Astrocyte (in vitro differentiated cells and primary cell): ENCODE measurements at places on chromosomes 5 and 9. TPM values are rescaled to one million over a fixed set of nuclear protein-coding genes. Genes with fewer than 3 reads are reported as not detected.

- DNase-seq: peak; percentile 24
Observed at GRCh38 chr5:75368391-75368790, 31.4 kb downstream of the HMGCR start.

- peak; percentile 42 for DNase-seq
Observed at GRCh38 chr9:96209407-96210271, 92.3 kb downstream of the HSD17B3 start.

DNA sequence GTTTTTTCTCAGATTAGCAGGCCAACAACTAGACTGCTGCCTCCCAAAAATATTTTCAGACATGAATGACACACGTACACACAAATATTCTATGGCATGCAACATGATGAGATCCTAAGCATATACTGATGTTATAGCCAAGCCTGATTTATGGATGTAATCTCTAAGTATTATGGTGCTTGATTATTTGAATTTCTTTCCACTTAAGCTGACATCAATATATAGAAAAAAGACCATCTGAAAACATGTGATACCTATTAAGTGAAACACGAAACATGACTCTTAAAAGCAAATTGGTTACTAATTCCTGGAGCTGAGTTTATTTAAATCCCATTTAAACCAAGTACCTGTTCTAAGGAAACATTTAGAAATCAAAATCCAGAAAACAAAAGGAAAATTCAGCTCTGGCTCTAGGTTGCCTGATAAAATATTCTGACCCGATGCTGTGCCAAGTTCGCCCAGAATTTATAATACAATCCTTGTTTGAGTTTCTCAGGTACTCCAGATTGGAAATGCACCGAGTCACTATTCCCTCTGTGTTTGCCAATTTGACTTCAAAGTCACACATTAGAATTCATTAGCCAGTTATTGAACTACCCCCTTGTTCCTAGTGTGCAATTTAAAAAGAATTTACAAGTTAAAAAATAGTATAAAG, 548.6 kb downstream of the CSNK1G3 start:
- DNase-seq: no peak

DNA sequence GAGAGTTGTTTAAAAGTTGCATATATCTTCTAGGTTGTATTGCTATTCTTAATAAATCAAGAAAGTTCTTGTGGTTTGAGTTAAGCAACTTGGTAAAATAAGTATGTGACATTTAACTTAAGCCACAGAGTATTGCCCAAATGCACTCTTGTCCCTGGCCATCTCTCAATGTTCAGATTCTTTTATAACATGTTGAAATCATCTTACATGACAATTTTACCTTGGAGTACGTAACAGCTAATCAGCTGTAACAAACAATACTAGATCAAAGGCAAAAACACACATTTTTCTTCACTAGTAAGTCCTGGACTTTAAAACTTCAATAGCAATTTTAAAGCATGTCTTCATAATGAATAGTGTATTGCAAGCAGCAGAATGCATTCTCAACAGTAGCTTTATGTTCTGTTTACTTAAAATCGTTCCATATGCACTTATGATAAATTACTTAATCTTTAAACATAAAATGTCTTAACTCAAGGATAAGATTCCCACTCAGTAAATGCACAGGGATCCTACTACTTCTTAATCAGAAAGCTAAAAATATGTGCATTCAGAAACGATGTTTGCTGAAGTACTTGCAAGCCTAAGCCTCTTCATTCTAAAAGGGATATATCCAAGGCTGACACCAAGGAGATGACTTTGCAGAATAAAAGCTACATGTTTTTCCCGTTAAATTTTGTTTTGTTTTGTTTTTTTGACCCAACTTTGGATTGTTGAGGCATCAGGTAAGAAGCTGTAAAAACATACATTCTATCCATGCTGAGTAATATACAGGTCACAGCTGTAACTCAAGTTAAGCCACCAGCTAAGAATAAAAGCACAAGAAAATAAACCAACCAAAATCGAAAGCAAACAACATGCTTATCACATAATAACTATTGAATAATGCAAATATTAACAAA, 86.1 kb upstream of the NFIB start:
- no peak for DNase-seq

GRCh38 chr5:134813827-134814226, 31.9 kb upstream of the C5orf24 start:
- no peak for DNase-seq

DNA sequence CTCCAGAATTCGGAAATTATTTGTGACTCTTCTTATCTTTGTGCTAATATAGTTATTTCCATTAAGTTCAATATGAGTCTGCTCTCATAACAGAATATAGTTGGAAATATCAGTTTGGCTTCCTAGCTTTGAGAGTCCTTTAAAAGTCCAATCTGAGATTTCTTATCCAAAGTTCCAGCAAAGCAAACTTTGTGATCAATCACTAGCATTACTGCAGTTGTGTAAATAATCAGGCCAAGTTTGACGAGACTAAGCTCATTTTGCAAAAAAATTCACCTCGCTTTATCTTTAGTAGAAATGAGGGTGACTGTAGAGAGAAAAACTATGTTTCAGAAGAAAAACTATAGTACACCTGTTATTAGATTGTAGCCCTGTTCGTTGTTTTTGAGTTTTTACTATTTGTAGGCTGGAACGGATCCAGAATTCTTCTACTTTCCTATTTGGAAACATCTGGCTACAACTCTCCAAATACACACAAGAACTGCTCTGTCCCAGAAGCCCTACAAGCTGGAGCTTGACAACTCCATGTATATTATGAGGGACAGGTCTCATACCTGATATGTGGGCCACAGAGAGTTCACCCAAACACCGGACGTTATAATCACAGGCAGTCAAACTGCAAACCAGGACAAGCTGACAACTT, 47.8 kb downstream of the RAPGEF1 start:
- no peak for DNase-seq

DNA sequence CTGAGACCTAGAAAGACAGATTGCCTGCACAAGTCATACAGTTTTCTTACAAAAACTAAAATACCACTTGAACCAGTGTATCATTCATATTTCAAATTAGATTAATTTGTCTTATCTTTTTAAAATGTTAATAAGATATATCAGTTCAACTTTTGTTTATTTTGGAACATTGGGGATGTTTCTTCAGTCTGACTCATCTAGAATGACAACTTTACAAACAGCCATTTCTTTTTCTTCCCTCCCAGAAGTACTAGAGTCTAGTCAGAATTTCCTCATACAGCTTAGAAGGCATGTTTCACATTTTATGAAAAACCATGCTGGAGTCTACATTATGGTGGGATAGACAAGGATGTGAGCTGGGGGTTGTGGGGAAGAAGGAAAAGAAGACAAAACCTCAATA, 262.5 kb downstream of the NFIB start:
- DNase-seq: peak; percentile 57

GRCh38 chr5:65832603-65833228, 93.7 kb upstream of the ERBIN start:
- DNase-seq: no peak

DNA sequence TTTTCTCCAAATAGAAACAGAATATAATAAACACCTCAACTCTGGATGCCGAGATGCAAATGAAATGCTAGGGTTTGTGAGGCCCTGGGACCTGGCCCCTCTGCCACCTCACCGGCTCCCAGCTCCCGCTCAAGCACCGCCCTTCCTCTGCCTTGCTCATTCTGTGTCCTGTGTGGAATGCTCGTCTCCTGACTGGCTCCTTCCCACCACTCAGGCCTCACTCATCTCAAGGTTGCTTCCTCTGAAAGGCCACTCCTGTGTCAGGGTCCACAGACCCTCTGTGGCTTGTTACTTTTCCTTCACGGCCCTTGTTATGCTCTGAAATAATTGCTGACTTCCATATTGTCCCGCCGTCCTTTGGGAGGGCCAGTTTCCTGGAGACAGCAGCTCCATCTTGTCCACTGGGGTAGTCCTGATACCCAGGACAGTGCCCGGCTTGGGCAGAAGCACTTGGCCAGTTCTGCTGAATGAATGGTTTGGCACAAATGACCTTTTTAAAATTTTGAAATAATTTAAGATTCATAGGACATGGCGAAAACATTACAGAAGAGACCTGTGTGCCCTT, 15.4 kb downstream of the RNF44 start:
- no peak for DNase-seq

- peak; percentile 10 for DNase-seq
Observed at GRCh38 chr5:148697180-148697808, 43.0 kb upstream of the HTR4 start.

DNA sequence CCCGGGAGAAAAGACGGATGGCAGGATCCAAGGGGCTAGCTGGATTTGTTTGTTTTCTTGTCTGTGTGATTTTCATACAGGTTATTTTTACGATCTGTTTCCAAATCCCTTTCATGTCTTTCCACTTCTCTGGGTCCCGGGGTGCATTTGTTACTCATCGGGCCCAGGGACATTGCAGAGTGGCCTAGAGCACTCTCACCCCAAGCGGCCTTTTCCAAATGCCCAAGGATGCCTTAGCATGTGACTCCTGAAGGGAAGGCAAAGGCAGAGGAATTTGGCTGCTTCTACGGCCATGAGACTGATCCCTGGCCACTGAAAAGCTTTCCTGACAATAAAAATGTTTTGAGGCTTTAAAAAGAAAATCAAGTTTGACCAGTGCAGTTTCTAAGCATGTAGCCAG, 94.2 kb downstream of the SYK start:
- DNase-seq: no peak

DNA sequence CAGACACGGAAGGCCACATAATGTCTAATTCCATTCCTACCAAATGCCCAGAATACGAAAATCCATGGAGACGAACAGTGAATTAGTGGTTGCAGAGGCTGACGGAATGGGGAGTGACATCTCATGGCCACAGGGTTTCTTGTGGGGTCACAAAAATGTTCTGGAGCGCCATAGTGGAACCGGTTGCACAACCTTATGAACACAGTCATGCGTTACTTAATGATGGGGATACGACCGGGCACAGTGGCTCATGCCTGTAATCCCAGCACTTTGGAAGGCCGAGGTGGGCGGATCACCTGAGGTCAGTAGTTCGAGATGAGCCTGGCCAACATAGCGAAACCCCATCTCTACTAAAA, 26.0 kb upstream of the TTLL11 start:
- DNase-seq: no peak

DNA sequence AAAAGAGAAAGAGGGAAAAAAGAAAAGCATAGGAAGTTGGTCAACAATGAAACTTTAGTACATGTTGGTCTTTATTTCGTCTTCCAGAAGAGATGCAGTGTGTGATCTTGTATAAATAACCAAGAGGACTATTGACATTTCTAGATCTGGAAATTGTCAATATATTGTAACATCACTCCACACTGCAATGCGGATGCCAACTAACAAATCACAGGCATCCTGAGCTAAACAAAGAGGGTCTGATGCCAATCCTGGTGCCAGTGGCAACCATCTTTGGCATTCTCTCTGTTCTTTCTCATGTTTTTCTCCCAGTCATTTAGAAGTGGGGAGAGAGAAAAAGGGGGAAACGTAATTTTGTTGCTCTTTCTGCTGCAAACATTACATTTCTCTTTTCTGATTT, 9.7 kb downstream of the NFIB start:
- DNase-seq: no peak

DNA sequence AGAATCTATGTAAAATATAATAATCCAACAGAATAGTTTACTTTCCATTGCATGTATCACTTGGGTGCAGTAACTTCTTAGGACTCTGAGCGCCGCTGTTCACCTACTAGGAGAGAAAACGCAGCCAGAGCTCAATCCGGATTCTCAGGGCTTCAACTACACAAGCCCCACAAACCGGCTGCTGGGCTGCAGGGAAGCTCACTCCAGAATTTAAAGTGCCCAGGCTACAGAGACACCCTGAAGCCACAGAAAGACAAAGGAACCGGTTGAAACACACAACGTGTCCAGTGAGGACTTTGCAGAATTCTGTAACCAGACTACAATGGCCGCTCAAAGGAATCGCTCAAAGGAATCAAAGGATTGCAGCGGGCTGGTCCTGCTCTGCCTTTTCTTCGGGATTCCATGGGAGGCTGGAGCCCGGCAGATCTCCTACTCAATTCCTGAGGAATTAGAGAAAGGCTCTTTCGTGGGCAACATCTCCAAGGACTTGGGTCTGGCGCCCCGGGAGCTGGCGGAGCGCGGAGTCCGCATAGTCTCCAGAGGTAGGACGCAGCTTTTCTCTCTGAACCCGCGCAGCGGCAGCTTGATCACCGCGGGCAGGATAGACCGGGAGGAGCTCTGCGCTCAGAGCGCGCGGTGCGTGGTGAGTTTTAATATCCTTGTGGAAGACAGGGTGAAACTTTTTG, at the start of gene PCDHGA10:
Gene PCDHGA10, plus strand, starts transcription at position 134 of the 686 bp plus-strand sequence. Its CDS starts 189 bp downstream, at position 323.
- peak; percentile 47 for DNase-seq

GRCh38 chr9:8331507-8332330, 532.1 kb upstream of the DMAC1 start:
- no peak for DNase-seq

DNA sequence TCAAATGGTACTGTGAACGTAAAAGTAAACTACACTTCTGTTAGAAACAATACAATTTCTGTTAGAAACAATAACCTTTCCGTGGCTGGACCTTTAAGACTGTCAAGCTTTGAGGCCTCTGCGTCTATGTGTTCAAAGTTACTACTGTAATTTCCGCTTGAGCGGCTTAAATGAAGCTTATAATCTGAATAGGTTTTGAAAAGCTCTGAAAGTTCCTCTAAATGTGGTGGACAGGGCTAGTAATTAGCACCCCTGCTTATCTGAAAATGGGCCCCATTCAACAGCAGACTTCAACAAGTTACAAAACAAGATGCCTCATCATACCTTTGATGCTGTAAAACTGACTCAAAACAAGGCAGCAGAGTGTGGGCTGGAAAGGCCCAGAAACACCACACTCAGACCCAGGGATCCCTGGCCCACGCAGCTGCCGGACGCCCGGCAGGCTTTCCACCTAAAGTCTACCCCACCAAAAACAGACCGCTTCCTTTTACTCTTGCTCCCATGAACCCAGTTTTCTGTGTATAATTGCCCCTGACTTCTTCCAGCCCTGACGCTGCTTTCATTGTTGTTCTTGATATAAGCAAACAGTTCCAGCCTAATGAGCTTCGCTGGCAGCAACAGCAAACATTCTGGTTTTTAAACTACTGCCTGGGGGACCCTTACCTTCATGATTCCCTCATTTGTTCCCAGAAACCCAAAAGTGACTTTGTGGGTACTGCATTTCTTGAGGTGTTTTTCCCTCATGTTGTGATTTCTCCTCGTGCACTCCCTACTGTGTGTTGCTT, 66.7 kb downstream of the TLE1 start:
- no peak for DNase-seq

COL15A1 gene
- total RNA-seq: 5.6 and 11.7 TPM in 2 replicates

MIGA2 gene
- 23.1 and 23.8 TPM in 2 replicates for total RNA-seq

RALGPS1 gene
- total RNA-seq: 1.7 and 2.8 TPM in 2 replicates

RHOBTB3 gene
- 65.7 and 73.8 TPM in 2 replicates for total RNA-seq

FCHO2 gene
- total RNA-seq: 15.6 and 20.7 TPM in 2 replicates

PKN3 gene
- total RNA-seq: 2.3 and 3.1 TPM in 2 replicates

PCDHA4 gene
- 9.5 and 9.6 TPM in 2 replicates for total RNA-seq

CTXN3 gene
- total RNA-seq: not detected in 2 replicates
